ENCODE measurements at places on chromosomes 6 and 20.

DNA sequence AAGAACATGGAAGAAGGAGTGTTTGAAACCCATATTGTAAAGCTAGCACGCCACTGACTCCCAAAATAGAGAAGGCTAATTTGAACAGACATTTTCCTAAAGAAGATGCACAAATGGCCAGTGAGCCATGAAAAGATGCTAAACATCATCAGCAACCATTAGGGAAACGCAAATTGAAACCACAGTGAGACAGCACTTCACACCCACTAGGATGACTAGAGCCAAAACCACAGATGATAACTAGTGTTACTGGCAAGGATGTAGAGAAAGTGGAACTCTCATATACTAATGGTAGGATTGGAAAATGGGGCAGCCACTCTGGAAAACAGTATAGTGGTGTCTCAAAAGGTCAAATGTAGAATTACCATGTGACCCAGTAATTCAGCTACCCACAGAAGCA, 58.2 kb downstream of the BMP7 start:
- DNase-seq: no peak

- DNase-seq: no peak
These were observed 528.6 kb downstream of the PRKN start for GRCh38 chr6:162198925-162199324.

DNA sequence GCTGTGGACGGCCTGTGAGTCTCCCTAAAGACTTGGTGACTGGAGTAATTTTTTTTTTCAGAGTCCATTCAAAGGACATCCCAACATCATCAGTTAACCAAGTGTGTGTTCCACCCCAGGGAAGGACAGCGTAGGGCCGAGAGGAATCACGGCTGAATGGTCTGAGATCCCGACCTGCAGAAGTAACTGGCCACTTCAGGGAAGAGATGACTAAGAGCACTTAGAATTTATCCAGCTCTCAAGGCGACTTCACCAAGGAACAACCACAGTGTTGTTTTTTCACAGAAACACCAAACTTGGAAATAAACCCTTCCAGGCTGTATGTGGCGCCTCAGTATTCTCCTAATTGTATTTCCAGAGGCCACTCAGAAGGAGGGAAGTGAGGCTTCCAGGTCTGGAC, 231.6 kb downstream of the FNDC1 start:
- DNase-seq: no peak

GRCh38 chr6:115947966-115948541, 112.6 kb downstream of the FRK start:
- DNase-seq: no peak

DNA sequence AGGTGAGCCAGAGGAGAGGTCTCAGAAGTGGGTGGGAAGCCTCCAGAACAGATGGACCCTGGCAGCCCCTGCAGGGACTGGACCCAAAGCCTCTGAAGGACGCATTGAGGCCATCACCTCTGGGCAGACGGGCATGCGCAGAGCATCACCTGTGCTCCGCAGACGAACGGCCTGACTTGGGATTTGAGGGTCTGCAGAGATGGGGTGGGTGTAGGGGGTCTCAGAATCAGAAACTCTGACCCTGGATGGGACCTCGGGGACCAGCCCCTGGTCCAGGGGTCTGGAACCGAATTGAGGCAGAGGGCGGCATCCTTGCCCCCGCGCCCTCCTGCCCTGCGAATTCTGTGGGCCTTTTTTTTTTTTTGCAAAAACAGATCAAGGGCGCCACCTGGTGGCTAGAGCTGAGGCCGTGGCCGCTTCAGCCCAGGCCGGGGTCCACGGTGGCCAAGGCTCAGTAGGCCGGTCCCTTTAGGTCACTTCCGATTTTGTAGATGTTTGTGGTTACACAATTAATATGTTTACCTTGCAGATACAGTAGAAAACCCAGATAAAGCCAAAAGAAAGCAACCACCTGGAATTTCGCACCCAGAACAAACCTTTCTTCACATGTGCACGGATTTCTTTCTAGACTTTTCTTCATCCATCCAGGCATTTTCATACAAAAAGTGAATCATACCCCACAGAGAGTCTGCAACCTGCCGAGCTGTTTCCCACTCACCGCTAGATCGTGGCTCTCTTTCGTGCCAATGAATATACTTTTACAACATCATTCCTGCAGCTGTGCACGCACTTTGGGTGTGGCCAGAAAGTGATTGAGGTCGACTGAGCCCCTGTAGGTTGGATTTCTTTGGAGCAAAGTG, 25.9 kb downstream of the ZBP1 start:
- peak; percentile 71 for DNase-seq

DNA sequence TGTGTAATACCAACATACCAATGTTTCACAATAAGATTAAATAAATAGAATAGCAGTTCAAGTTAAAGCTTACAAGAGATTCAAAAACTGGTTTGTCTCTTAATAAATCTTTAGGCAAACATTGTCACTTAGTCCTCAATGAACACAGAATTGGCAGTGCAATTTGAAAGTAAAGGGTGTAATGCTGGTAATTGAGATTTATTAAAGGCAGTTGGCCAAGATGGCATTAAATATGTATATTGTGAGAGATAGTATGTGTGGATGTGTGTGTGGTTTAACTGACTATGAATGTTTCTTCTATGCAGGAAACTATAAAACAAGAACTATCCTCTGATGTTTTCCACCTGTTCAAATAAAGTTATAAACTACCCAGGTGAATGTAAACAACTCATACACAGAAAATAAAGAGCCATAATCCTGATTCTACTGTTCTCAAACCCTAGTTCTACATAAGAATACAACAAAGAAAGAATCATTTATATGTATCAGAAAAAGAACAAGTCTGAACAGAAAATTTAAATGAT, 267.9 kb upstream of the PTCHD4 start:
- no peak for DNase-seq

DNA sequence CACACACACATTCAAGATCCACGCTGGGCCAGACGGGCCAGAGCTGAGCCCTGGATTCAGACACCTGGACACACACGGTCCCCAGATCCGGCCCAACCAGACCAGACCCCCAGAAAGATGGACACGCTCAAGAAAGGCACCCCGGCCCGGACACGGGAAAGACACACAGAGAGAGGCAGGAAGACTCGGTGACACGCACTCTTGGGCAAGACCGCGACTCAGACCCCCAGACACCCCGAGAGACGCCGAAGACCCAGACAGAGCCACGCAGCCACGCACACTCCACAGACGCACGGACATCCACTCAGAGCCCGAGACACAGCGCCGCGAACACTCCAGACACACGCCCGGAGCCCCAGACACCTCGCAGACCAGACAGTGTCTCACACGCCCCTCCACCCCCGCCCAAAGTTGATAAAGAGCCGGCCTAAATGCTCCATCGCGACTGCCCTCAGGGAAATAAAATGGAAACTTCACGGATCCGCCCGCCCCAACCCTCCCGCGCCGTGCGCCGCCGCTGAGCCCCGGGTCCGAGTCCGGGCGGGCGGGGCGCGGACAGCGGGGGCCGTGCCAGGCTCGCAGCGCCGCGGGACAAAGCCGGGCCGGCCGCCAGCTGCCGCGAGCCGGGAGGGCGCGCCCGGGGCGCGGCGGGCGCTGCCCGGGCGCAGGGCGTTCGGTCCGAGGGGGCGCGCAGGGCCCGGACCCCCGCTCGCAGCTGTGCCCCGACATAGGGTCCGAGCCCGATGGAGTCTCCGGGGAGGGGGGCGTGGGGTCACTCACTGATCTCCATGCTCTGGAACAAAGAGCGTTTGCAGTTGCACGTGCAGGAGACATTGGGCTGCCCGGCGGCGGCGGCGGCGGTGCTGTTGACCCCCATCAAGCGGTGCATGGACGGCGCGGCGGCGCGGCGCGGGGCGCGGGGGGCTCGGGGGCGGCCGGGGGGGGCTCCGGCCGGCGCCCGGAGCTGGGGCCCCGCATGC, 831 bp downstream of the PMEPA1 start:
- DNase-seq: no peak

DNA sequence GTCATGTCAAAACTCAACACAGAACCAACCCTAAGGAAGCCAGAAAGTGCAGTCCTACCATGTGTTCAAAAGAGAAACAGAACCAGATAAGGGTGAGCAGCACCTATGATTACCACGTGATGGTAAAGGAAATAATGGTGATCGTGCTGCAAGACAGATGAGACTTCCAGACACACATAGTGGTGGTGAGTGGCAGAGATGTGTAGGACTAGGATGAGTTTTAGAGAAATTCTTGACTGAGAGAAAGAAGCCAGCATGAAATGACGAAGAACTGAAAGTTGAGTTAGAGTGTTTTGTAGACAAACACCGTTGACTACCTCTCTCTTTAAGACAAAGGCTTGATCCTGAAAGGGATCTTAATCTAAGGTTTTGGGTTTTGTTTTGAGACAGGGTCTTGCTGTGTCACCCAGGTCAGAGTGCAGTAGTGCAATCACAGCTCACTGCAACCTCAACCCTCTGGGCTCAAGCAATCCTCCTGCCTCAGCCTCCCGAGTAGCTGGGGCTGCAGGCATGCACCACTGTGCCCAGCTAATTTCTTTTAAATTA, 10.6 kb upstream of the BTBD9 start:
- no peak for DNase-seq

GRCh38 chr6:133456439-133456838, 215.3 kb downstream of the EYA4 start:
- no peak for DNase-seq

- peak; percentile 12 for DNase-seq
These were observed 191.9 kb upstream of the PREP start for GRCh38 chr6:105594821-105595220.

DNA sequence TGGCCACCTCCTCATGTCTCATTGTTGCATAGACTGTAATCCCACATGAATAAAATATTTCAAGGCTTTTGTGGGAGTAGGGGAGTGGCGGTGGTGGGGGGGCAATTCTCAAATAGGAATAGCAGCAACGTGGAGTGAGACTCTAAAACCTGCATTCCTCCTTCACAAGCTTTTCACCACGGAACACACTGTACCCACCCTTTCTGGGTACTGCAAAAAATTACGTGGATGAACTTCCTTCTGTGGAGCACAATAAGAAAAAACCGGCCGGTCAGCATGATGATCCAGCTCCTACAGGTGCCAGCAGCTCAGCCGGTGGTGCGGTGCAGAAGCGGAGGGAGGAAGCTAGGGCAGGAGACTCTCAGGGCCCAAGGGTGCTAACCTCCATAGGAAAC, 930 bp upstream of the RRAGD start:
- DNase-seq: no peak

DNA sequence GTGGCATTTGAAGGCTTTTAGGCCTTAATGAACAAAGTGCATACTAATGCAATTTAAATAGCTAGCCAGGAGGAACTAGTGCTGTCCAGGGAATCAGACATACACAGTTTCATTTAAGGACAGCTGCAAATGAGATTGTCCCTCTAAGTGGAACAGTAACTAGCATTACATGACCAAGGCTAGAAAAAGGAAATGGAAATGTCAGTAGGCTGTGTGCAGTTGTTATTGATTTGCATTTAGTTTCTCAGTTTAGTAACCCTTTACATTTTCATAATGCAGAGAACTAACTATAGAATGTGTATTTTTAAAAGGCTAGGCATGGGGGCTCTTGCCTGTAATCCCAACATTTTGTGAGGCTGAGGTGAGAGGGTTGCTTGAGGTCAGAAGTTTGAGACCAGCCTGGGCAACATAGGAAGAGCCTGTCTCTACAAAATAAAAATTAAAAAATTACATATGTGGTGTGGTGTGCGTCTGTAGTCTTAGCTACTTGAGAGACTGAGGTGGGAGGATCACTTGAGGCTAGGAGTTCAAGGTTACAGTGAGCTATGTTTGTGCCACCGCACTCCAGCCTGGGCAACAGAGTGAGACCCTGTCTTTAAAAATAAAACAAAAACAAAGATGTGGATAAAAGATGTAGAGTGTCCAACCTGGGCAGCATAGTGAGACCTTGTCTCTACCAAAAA, 468.0 kb downstream of the UTRN start:
- DNase-seq: no peak

GRCh38 chr20:48267860-48268633, 482.8 kb upstream of the SULF2 start:
- DNase-seq: no peak
